Activated CD8-positive, alpha-beta memory T cell treated with anti-CD3 and anti-CD28 coated beads for 1 hour (primary cell): ENCODE measurements at places on chromosomes 11 and 22.
A peak's percentile ranks its signal among the peaks of the same experiment; 100 is the strongest.

DNA sequence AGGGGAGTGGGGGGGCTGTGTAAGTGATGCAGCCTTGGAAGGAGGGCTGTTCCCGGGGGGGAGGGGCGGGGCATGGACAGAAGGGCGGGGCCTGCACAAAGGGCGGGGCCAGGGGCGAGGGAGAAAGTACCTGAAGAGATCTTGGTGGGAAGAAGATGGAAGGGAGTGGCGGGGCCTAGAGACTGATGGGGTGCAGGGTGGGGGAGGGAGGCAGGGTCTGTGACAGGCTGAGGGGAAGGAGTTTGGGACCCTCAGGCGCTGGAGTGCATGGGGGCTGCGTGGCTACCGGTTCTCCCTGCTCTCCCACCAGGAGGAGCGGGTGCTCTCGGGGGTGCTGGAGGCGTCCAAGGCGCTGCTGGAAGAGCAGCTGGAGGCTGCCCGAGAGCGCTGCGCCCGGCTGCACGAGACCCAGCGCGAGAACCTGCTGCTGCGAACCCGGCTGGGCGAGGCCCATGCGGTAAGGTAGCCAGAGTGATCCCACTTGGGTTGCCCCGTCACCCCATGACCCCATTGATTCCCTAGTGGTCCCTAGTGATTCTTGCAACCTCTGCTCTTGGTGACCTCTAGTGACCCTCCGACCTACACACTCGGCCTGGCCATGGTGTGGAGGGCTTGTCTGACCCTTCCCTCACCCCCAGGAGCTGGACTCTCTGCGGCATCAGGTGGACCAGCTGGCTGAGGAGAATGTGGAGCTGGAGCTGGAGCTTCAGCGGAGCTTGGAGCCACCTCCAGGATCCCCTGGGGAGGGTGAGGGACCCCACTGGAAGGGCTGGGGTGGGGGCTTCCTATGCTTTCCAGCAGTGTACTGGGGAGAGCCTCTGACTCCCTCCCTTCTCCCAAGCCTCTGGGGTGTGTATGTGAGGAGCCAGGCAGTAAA is 3.1 kb downstream of the CCDC88B start:
- DNase-seq, result no peak

DNA sequence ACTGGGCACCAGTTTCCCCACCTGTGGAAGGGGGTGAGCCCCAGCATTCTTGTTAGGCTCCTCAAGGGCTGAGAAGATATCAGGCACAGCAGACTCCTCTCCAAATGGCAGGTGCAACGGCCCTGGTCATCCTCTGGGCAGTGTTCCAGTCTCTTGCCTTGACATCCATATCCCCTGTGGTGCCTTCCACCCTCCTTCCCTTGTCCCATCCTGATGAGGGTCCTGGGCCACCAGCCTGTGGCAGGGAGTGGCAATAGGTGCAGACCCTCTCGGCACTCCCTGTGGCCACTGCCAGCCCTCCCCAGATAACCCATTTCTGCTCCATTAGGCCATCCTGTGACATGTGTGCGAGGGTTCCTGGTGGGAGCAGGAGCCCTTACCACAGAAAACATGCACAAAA is 78.8 kb upstream of the NECTIN1 start:
- no peak for DNase-seq

DNA sequence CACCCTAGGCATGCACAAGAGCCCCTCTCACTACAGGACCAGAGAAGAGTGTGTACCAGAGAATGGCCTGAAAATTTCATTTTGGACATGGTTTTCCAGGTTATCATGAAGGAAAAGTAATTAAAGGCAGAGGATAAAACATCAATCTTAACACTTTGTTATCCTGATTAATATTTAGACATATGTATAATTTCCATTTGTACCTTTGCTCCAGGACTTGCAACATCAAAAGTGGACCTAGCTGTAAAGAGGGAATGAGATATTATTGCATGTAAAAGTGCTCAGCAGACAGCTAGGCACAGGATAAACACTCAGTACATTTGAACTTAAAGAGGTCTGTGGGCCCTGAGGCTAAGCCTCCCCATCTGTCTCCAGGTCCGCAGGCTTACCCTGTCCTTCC is 2.0 kb upstream of the SCN4B start:
- no peak for DNase-seq

DNA sequence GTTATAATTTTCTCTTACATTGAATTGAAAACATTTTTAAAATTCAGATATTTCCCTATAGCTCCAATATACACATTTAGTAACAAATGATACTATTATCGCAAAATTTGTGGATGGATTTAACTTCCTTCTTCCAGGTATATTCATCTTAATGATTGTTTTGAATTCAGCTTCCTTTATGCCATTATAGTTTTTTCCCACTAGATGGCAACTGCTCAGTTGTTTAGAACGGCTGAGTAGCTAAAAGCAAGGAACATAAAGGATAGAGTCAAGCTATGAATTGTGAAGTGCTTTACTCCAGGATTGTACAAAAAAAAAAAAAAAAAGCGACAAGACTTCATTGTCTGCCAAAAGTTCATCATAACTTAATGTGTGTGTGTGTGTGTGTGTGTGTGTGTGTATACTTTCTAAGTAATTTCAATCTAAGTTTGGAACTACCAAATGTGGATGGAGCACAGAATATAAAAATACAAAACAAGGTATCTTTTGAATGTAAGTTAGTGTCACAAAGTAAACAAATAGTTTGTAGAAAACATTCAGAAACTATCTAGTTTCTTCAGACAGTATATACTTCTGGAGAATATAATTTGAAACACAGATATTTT is 846.4 kb downstream of the DLG2 start:
- no peak for DNase-seq

GRCh38 chr22:23446796-23447350 is 133.2 kb downstream of the IGLL1 start:
- no peak for DNase-seq

DNA sequence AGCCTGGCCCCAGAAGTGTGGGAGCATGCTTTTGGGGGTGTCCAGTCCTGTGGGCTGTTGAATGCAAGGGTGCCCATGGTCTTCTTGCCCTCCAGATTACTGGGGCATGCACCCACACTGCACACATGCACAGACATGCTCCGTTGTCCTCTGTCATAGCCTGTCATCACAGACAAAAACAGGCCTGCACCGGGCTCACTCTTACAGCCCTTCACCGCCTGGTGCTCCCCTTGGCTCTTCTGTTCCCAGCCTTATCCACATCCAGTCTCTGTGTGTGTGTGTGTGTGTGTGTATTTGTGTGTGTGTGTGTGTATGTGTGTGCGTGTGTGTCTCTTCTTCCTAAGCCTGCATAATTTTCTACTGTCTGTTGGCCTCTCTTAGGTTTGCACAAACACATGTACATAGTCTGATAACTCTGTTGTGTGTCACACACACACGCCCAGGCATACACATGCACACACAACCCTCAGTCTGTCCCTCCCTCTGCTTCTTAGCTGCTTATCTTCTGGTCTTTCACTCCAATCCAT is 23.4 kb upstream of the NECTIN1 start:
- no peak for DNase-seq

- no peak for DNase-seq
These were observed 39.6 kb downstream of the AP2A2 start for GRCh38 chr11:965206-965775.

- DNase-seq, result no peak
These were observed 28.2 kb upstream of the TOLLIP start for GRCh38 chr11:1337647-1338007.

DNA sequence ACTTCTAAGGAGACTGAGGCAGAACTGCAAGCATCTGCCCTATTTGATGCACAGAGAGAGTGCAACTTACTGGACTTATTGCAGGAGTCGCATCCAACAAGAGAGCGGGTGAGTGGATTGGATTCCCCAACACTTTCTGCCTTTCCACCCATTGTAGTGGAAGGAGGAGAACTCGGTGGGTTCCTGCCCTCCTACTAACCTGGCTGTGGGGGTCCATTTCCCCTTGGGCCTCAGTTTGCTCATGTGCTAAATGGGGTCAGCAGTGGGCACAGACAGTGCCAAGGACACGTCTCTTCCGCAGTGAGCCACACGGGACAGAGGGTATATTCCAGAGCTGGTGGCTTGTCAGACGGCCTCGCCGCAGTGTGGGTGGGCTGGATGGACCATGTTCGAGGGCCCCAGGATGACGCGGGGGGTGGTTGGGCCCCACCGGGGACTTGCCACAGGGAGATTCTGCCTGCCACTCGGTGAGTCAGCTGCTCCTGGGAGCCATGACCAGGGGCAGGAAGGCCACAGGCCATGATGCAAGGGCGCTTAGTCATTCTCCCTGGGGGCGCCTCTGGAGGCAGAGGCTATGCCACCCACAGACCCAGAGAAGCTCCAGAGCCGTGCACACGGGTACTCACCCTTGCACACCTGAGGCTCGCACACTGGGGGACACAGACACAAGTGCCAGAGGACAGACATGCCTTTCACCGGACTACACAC is 8.2 kb downstream of the ALX4 start:
- no peak for DNase-seq

DNA sequence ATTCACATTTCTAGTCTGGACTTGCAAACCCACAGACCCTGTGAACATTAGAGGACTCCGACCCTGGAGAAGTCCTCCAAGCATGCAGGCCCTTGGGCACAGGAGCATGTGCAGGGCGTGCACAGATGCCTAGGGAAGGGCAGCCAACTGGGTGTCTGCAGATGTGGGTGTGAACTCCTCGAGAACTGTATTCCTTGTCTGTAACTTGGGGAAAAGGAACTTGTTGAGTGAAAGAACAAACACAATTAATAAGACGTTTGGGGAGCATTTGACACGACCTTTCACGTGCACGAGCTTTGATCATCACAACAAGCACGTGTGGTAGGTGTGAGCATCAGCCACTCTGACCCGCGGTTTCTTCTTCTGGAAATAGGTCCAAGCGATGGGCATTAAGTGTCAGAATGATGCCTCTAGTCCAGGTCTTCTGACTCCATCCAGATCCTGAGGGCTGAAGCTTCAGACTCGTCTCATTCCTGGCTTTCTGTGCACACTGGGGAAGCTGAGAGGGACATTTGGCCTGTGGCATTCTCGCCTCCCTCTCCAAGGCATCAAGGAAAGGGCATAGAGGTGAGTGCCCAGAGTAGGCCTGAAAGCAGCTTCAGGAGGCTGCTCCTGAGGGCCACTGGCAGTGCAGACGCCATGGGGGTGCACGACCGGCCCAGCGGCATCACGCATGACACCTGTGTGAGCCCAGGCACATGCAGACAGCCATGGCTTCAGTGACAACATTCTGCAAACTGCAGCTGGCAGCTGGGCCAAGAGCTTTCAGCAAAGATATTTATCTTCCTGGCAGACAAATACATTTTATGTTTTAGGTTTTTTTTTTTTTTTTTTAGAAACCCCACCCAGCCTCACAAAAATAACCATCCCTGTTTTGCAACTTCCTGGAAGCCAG is 32.5 kb downstream of the ALX4 start:
- no peak for DNase-seq

- no peak for DNase-seq
These were observed 75.9 kb downstream of the FAM83F start for GRCh38 chr22:40070701-40071100.

GRCh38 chr22:17086296-17086695 is 1.5 kb downstream of the IL17RA start:
- DNase-seq, result no peak

DNA sequence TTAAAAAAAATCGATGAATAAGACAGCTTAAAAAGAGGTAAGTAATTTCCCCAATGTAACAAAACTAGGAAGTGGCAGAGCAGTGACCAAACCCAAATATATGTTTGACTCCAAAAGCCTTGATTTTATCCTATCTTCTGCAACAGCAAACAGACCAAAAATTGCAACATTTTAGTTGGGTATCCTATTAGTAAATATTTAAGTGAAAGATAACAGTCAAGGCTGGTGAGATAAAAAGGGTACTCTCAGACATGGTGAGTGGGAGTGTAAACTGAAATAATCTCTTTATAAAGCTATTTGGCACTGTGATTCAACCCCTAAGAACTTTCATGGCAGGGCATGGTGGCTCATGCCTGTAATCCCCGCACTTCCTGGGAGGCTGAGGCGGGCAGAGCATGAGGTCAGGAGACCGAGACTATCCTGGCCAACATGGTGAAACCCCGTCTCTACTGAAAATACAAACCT is 1.9 kb upstream of the RDX start:
- DNase-seq, result no peak

GRCh38 chr22:42270176-42270509 is 310 bp downstream of the TCF20 start:
- DNase-seq, result no peak

DNA sequence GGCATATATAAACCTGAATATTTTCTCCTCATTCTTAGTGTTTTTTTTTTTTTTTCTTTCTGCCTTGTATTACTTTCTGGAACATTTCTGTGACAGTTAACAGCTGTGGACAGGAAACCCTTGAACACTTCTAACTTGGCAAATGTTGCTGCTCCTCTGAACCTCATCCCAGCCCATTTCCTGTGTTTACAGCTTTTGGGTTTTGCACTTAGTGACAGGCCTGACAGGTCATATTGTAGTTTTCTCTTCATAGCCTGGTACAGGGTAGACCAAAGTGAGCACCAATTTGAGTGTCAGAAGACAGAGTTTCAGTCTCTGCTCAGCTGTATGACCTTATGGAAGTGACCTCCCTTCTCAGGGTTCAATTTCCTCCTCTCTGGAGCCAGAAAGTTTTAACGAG is 91.6 kb downstream of the STIM1 start:
- peak; percentile 10 for DNase-seq

- DNase-seq, result no peak
These were observed 39.6 kb downstream of the ARRB1 start for GRCh38 chr11:75311858-75312288.

DNA sequence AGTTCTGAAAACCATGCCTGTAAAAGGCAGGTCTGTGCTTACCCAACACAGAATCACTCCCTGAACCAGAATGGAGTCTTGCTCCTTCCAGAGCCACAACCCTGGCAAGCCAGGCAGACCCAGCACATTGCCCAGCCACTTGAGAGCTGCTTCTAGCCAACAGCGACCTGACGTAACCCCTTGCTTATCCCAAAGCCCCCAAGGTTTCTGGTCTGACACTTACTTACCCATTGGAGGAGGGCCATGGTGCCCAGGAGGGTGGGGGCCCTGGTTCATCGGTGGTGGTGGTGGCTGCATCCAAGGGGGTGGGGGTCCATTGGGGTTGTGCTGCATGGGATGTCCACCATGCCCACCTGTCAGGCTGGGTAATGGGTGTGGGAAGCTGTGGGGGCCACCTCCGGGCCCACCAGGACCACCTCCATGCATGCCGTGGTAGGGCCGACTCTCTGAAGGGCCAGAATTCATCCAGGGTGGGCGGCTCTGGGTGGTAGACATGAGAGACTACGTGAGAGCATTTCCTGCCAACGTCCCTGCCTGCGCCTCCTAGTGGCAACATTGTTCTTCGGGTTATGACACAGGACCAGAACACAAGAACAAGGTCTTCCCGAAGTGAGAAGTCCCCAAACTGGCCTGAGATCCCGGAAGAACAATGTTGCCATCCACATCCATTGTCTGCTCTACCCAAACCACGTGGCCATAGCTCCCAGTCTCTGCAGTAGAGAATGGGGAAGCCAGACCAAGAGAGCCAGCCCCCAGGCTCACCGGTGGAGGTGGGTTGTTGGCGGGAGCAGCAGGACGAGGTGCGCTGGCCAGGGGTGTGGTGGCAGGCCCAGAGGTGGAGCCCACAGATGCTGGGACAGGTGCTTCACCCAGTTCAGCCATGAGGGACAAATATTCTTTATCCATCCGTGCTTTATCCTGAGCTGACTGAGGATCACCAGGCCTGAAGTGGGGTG is 7.8 kb upstream of the PYGM start:
- DNase-seq, result peak; percentile 77

GRCh38 chr11:16857186-16857585 is 118.7 kb downstream of the C11orf58 start:
- no peak for DNase-seq
